ENCODE measurements at places on chromosomes 13 and 19.
A peak's percentile ranks its signal among the peaks of the same experiment; 100 is the strongest.

- peak; percentile 85 for DNase-seq
Observed at GRCh38 chr19:1252821-1253513, 4.6 kb downstream of the MIDN start.

GRCh38 chr19:51320280-51320657, 8.8 kb downstream of the IGLON5 start:
- DNase-seq, result no peak

DNA sequence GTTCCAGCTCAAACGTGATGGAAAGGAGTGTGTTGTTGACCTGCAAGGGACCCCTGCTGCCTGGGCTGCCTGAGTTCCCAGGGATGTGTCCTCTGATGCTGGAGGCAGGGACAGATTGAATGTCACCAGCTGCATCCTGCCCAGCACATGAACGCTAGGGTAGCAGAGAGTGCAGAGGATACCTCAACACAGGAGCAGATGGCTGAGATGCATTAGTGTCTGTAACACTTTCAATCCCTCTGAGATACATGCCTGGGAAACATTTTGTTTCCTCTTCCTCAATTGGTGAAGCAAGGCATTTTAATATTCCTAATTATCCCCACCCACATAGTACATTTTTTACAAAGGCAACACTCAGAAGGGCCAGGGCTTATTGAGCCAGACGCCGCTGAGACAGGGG, 106.4 kb upstream of the UBL3 start:
- no peak for DNase-seq

- no peak for DNase-seq
Observed at GRCh38 chr13:102845289-102845629, 573 bp upstream of the ERCC5 start.

DNA sequence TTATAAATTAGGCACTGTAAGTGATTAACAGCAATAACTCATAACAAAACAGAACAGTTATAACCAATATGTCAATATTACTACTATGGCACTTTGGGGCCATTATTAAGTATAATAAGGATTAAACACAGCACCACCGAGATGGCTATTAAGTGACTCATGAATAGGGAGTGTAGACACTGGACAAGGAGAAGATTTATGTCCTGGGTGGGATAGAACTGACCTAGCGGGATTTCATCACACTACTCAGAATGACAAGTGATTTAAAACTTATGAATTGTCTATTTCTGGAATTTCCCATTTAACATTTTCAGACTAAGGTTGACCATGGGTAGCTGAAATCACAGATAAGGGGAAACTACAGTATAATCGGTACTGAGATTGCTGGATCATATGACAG, 79.0 kb upstream of the SLC7A1 start:
- DNase-seq, result peak; percentile 22

DNA sequence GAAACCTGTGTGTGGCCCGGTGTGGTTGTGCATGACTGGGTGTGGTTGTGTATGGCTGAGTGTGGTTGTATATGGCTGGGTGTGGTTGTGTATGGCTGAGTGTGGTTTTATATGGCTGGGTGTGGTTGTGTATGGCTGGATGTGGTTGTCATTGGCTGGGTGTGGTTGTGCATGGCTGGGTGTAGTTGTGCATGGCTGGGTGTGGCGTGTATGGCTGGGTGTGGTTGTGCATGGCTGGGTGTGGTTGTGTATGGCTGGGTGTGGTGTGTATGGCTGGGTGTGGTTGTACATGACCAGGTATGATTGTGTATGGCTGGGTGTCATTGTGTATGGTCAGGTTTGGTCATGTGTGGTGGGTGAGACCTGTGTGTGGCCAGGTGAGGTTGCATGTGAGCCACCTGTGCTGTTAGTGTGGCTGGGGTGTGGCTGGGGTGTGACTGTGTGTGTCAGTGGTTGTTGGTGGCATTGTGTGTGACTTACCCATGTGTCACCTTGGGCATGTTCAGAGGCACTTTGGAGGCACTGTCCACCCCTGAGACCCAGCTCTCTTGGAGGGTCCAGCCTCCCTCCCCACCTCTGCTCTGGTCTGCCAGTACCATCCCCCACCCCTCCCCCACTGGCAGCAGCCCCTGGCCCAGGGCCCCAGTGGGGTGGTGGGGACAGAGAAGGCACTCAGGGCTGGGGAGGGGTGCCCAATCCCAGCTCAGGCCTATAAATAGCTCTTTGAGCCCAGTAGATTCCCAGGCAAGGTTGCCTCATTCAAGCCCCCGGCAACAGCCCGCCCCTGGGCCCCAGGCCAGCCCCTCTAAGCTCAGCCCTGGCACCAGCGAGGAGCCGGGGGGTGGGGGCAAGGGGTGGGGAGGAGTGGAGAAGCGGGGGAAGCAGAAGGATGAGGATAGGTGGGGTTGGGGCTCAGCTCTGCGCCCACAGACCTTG, 3.9 kb upstream of the NCAN start:
- no peak for DNase-seq

DNA sequence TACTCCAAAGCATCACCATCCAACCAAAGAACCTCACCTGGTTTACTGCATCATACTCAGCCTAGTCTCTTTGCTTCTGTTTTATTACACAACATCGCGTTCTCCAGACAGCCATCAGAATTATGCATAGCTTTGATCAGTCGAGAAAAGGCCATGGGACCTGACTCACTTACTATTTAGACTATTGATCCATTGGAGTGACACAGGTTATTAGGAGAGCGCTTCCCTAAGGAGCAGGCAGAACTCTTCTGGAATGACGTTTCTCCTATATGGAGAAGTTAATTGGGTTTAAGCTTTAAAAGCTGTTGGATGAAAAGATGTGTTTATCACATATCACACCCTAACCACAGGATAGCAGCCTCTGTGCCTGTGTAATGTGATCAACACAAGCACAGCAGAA, 649.1 kb upstream of the SLC10A2 start:
- DNase-seq, result no peak

DNA sequence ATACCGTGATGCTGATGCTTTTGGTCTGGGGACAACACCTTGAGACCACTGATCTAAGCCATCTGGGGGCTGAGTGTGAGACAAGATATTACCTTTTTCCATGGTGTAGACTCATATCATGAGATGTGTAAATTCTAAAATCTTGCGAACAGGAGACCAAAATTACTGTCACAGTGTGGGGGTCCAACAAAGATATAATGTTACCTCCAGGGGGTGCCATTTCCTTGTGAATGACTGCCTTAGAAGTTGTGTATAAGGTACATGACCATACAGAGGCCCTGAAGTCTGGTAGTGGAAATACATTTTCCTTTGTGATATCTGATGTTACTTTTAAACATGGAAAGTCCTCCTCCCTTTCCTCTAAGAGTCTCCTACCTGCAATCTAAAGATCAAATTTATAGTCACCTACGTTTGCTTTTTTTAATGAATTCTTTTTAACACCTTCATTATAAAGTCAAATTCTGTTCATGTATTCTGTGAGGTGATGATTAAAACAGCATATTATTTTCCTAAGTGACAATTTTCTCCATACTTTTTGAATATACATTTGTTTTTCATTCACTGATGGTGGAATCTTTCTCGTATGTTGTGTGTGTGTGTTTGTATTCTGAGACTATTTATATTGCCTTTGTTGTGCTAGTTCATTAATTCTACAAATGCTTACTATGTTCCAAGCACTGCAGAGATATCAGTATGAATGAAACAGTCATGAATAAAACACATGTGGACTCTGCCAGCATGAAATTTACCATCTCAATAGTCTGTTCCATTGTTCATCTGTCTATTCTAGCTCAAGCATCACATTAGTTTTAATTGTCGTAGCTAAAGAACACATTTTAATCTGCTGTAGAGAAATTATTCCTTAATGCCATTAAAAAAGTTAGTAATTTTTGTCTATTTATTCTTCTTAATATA, 113.7 kb downstream of the RFC3 start:
- DNase-seq, result no peak

GRCh38 chr13:46354156-46355087, 32.6 kb downstream of the RUBCNL start:
- DNase-seq, result peak; percentile 70

DNA sequence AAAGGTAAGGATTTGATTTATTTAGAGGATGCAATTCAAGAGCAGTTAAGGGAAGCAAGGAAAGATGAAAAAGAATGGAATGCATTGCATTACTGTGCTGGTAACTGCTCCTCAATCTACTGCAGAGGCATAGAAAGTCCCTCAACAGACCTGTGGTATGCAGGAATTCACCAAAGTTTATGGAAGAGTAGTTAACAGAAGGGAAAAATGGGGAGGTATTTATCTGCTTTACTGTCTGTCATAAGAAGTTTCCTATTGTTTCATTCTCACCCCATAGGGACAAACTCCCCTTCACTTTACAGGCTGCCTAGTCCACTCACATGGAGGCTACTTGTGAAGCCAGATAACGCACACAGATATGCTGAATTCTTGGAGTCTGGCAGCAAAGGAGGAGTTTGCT, 354.9 kb upstream of the SPRY2 start:
- no peak for DNase-seq

GRCh38 chr19:28530406-28531035, 682.4 kb downstream of the UQCRFS1 start:
- no peak for DNase-seq

DNA sequence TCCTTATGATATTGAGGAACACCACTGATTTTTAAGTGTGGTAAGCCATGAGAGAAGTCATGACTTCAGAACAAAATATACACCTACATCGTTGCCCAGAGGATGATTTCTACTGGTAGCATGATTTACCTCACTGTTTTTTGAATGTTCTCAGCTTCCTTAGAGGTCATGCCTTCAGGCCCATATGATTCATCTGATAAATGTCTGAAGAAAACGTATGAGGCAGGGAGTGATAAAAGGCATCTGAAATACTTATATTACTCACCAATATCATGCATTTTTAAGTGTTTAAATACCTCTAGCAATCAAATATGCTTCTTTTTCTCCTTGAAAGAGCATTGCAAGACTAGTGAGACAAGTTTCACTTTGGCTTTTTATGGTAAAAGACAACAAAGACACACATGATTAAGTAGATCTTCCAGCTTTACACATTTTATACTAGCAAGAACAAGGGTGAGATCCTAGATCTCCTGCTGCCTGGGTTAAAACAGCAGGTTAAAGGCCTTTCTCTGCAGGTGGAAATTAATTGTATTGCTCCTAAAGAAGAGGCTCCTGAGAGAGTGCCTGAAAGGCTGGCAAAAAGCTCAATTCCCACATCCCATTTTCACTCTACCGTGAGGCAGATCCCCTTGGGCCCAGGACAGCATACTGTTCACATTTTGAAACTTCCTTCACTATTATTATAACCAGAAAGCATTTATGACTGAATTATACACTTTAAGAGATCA, 432.4 kb downstream of the SLITRK1 start:
- peak; percentile 21 for DNase-seq

GRCh38 chr19:9850235-9850959, 15.3 kb downstream of the PIN1 start:
- no peak for DNase-seq

DNA sequence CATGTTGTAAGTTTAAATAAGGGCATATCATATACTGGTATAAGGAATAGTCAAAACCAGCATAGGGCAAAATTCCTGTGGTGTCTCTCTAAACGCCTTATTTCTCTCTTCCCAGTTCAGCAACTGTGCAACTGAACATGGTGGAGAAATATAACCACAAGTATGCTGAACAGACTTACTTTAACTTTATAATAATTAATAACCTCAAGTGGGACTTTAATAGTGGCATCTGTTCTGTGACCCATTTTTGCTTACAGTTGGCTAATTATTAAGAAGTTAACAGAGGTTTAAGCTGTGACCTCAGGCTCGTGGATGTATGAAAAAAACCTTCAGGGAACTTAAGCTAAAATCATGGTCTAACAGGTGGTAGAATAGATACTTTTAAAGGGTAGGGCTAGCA, 54.3 kb downstream of the MICU2 start:
- peak; percentile 15 for DNase-seq

DNA sequence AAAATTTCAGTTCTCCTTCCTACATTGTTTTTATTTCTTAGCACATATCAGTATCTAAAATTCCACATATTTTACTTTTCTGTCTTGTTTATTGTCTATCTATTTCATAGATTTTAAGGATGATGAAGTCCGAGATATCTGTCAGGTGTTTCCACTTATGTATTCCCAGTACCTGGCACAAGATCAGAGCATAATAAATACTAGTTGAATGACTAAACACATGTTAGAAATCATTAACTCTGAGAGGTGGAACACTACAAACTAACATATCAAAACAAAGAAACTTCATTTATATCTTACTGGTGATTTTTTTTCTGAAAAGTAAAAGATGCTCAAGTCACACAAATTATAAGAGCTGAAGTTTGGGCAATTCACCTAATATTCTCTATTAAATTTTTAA, 1208.3 kb downstream of the PCDH9 start:
- DNase-seq, result no peak

DNA sequence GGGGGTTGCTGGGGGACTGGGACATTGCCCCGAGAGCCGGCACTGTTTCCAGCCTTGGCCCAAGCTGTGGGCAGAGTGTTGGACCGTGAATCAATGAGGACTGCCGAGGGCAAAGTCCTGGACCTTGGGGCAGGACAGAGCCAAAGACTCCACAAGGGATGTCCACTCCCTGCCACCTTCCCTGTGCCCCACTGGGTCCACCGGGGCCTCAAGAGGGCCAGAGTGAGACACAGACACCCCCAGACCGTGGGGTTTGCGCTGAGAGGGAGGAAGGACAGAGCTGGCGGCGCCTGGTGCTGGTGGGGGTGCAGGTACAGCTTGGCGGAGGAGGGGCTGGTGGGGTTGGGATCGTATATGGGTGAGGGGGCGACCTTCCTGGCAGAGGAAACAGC, 11.8 kb downstream of the MAST3 start:
- DNase-seq, result no peak

DNA sequence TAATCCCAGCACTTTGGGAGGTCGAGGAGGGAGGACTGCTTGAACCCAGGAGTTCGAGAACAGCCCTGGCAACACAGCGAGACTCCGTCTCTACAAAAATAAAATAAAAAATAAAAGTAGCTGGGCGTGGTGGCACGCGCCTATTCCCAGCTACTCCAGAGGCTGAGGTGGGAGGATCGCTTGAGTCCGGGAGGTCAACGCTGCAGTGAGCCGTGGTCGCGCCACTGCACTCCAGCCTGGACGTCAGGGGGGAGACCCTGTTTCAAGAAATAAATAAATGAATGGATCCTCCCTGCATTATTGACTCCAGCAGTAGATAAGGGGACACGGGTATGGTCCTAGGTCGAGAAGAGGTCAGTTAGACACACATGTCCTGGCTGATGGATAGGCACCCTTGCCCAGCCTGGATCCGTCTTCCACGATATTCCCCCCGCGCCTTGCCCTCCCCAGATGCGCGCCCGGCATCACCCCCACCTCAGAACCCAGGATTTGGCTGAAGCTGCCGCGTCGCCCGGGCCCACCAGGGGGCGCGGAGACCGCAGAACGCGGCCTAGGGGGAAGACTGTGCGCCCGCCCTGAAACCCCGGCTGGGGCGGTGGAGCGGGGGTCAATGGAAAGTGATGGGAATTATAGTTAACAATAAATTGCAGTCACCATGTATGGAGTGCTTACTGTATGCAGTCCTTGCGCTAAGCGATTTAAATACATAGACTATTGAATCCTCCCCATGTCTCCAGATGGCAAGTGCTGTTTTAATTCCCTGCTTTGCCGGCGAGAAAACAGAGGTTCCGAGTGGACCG, 2.1 kb upstream of the HOOK2 start:
- peak; percentile 74 for DNase-seq

GRCh38 chr19:28345811-28346210, 867.1 kb downstream of the UQCRFS1 start:
- no peak for DNase-seq

Measured in Caki2 (cell line).